ENCODE measurements at places on chromosomes 2 and 18. TPM values are rescaled to one million over a fixed set of nuclear protein-coding genes. Genes with fewer than 3 reads are reported as not detected.

The MYO5B gene
- polyA plus RNA-seq: 1.5 TPM

The TRIM43 gene
- polyA plus RNA-seq: not detected

The MTA3 gene
- polyA plus RNA-seq: 27.6 TPM

The TEX44 gene
- polyA plus RNA-seq: not detected

The SCYGR4 gene
- polyA plus RNA-seq: not detected

The ARHGEF33 gene
- 1.1 TPM for polyA plus RNA-seq

The FSHR gene
- 1.7 TPM for polyA plus RNA-seq

The AQP12A gene
- polyA plus RNA-seq: 0.40 TPM

The TTN gene
- polyA plus RNA-seq: 177 TPM

The PFN4 gene
- 1.9 TPM for polyA plus RNA-seq

The DNAH6 gene
- 0.09 TPM for polyA plus RNA-seq

The CHRNA1 gene
- polyA plus RNA-seq: 131 TPM

The RGPD4 gene
- 0.04 TPM for polyA plus RNA-seq

The CDCA7 gene
- polyA plus RNA-seq: 19.9 TPM

The EVX2 gene
- 0.03 TPM for polyA plus RNA-seq

The RPS27A gene
- polyA plus RNA-seq: 2,141 TPM

The ACOXL gene
- 0.08 TPM for polyA plus RNA-seq

The SULT1C4 gene
- polyA plus RNA-seq: 23.4 TPM

The TPO gene
- polyA plus RNA-seq: 0.15 TPM

The INPP1 gene
- 19.5 TPM for polyA plus RNA-seq

The CNTNAP5 gene
- 0.27 TPM for polyA plus RNA-seq

The CRYBA2 gene
- polyA plus RNA-seq: not detected

The NEUROD1 gene
- not detected for polyA plus RNA-seq

The LRATD1 gene
- polyA plus RNA-seq: 12.0 TPM

The LGALSL gene
- polyA plus RNA-seq: 17.0 TPM

The TBR1 gene
- 0.09 TPM for polyA plus RNA-seq

The INO80D gene
- 7.4 TPM for polyA plus RNA-seq

The TRIP12 gene
- 144 TPM for polyA plus RNA-seq

The ELOA2 gene
- polyA plus RNA-seq: not detected

The RPL31 gene
- polyA plus RNA-seq: 4,582 TPM

The TMEM200C gene
- 0.77 TPM for polyA plus RNA-seq

The SULT6B1 gene
- not detected for polyA plus RNA-seq

The MTCL1 gene
- polyA plus RNA-seq: 22.8 TPM

The HOXD13 gene
- polyA plus RNA-seq: 0.05 TPM

The PKDCC gene
- polyA plus RNA-seq: 152 TPM

The CMPK2 gene
- 3.8 TPM for polyA plus RNA-seq

The PCARE gene
- 0.22 TPM for polyA plus RNA-seq

The MAP4K3 gene
- 25.0 TPM for polyA plus RNA-seq

The KYNU gene
- 0.80 TPM for polyA plus RNA-seq

The AMER3 gene
- not detected for polyA plus RNA-seq

The CHRNG gene
- polyA plus RNA-seq: 92.5 TPM

The HOXD1 gene
- polyA plus RNA-seq: 1.9 TPM

The SPATA3 gene
- polyA plus RNA-seq: not detected

The RBKS gene
- 1.4 TPM for polyA plus RNA-seq

The IL1RL2 gene
- polyA plus RNA-seq: 0.31 TPM

The FEV gene
- 0.08 TPM for polyA plus RNA-seq

The TLX2 gene
- 0.14 TPM for polyA plus RNA-seq

The ADAM23 gene
- 11.5 TPM for polyA plus RNA-seq

The SLC4A3 gene
- 15.9 TPM for polyA plus RNA-seq

The SUCLG1 gene
- 71.0 TPM for polyA plus RNA-seq

The RUFY4 gene
- polyA plus RNA-seq: 0.28 TPM

The RGPD3 gene
- 0.05 TPM for polyA plus RNA-seq

The OTOS gene
- polyA plus RNA-seq: not detected

Measured in muscle of leg (tissue), 16 donors.